Right hindlimb (tissue), 1 donor: ENCODE measurements at places on chromosomes 12 and 14.
A peak's percentile ranks its signal among the peaks of the same experiment; 100 is the strongest.

DNA sequence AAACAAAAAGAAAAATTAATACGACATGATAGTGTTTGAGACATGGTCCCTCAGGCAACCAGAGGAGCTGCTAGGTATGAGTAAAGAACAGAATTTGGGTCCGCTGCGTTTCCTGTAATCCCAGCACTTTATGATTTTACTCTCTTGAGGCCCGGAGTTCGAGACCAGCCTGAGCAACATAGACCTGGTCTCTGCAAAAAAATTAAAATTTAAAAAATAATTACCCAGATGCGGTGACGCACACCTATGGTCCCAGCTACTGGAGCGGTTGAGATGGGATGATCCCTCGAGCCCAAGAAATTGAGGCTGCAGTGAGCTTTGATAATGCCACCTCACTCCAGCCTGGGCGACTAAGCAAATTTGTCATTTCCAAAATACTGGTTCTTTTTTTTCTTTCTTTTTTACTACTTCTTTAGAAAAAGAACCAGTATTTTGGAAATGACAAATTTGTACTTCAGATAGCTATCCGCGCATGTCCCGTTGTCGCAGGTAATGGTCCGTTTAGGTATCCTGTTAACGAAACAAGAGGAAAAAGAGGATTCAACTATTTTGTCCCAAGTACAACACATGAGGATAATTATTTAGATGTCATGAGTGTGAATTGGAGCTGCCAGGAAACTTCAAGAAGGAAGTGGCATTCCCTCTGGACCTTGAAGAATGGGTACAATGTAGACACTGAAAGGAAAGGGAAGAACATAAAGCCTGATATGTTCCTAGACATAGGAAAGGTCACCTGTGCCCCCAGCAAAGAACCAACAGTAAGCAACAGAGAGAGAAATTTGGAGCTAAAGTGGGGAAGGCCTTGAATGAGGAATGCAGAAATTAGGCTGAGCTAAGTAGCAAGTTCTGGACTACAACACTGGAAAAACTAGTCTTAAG is 1.2 kb upstream of the HECTD1 start:
- no peak for DNase-seq

GRCh38 chr14:77843651-77844050 is 43.7 kb downstream of the ADCK1 start:
- DNase-seq: no peak

GRCh38 chr12:79686171-79686570 is 4.6 kb downstream of the PAWR start:
- DNase-seq: no peak

GRCh38 chr12:93568091-93568490 is 4.4 kb upstream of the SOCS2 start:
- DNase-seq: no peak

DNA sequence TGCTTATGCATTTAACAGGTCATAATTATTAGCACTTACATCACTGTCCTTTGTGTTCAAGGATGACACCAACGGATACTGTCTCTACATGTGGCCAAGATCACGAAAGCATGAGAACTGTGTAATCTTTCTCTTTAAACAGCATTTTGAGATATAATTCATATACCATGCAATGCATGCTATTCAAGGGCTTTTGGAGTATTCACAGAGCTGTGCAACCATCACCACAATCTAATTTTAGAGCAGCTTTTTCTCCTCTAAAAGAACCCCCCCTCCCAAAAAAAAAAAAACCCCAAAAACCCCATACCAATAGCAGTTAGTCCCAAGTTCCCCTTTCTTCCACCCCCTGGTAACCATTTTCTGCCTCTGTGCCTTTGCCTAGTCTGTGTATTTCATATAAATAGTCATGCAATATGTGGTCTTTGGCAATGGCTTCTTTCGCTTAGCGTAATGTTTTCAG is 60.6 kb downstream of the SPRING1 start:
- DNase-seq: no peak

DNA sequence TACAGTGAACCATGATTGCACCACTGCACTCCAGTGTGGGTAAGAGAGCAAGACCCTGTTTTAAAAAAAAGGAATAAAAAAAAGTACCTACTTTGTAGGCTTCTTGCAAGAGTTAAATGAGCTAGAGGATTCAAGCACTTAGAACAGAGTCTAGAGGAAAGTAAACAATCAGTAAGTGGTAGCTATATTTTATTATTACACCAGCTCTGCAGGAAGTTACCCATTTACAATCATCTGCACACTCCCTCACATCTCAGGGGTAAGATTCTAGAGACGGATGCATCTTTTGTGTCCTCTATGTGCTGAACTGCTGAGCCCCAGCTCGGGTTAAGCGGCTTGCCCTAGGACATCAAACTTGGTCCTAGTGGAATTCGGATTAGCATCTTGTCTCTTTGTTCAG is 67.3 kb downstream of the KCNK10 start:
- no peak for DNase-seq

DNA sequence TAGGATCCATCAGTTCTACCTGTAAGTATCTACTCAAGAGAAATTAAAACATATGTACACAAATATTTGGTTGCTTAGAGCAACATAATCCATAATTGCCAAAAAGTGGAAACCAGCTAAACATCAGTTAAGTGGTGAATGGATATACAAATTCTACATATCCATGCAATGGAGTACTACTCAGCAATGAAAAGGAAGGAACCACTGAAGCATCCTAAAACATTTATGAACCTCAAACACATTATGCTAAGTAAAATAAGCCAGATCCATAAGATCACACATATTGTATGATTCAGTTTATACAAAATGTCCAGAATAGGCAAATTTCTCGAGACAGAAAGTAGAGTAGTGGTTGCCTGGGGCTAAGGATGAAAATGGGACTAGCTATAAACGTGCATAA is 8.4 kb upstream of the ARHGAP5 start:
- DNase-seq: no peak

- DNase-seq: no peak
Observed at GRCh38 chr12:46579474-46579873, 206.9 kb upstream of the SLC38A2 start.

- no peak for DNase-seq
Observed at GRCh38 chr12:45582986-45583659, 146.4 kb upstream of the ARID2 start.

DNA sequence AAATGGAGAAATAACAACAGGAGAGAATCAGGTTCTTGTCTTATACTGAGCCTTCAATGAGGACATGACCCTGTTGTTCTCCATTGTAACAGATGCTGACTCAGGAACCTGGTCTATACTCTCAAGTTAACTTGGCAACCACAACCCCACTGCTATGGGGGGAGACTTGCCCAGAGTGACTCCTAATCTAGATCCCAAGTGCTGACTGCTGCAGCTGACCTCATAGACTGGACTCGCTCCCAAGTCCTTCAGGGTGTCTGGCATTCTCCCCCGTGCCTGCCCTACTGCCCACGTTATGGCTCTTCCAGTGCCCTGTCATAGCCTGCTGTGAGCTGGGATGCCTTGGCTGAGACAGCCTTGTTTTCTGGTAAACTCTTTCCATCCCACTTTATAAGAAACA is 37.1 kb downstream of the NID2 start:
- peak; percentile 58 for DNase-seq

GRCh38 chr14:104970231-104971068 is 7.7 kb downstream of the AHNAK2 start:
- DNase-seq: peak; percentile 83

- no peak for DNase-seq
Observed at GRCh38 chr12:130929363-130929762, 24.3 kb upstream of the ADGRD1 start.

GRCh38 chr12:65419284-65420072 is 141.0 kb downstream of the MSRB3 start:
- DNase-seq: no peak

DNA sequence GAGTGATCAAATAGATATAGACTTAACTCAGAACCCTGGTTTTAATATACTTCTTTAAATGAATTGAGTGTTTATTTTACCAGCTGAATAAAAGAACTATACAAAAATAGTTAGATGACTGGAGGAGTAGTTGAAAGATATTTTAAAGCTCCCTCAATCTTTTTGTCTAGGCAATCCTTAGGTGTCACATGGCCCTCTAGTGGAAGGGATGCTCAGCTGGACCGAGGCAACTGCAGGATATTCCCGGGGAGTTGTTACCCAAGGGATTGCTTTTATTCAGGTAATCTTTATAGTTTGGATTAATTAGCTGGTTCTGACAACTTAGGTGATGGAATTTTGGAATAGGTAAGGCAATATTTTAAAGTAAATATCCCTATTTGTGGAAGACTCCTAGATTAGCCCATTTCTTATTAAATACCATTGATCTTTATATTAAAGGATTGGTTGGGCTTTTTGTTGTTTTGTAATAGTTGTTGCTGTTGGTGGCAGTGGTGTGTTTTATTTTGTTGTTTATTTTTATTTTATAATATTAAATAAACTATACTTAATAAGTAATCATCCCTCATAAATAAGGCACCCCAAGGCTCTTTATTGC is 57.1 kb downstream of the ZDHHC17 start:
- DNase-seq: no peak
